Common myeloid progenitor, CD34-positive (primary cell): ENCODE measurements at places on chromosomes 1 and 21.
A peak's percentile ranks its signal among the peaks of the same experiment; 100 is the strongest.

DNA sequence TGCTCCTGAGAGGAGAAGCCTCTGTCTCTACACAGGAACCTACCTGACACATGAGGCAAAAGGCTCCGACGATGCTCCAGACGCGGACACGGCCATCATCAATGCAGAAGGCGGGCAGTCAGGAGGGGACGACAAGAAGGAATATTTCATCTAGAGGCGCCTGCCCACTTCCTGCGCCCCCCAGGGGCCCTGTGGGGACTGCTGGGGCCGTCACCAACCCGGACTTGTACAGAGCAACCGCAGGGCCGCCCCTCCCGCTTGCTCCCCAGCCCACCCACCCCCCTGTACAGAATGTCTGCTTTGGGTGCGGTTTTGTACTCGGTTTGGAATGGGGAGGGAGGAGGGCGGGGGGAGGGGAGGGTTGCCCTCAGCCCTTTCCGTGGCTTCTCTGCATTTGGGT, 3.9 kb upstream of the ACKR1 start:
- H3K27me3 ChIP-seq, result peaks cover 2% of the 10 kb centered on the region
- H3K27ac ChIP-seq, result no peak overlapping the region
- peak; percentile 78 for DNase-seq
- H3K4me1 ChIP-seq, result peaks cover 52% of the 10 kb centered on the region

DNA sequence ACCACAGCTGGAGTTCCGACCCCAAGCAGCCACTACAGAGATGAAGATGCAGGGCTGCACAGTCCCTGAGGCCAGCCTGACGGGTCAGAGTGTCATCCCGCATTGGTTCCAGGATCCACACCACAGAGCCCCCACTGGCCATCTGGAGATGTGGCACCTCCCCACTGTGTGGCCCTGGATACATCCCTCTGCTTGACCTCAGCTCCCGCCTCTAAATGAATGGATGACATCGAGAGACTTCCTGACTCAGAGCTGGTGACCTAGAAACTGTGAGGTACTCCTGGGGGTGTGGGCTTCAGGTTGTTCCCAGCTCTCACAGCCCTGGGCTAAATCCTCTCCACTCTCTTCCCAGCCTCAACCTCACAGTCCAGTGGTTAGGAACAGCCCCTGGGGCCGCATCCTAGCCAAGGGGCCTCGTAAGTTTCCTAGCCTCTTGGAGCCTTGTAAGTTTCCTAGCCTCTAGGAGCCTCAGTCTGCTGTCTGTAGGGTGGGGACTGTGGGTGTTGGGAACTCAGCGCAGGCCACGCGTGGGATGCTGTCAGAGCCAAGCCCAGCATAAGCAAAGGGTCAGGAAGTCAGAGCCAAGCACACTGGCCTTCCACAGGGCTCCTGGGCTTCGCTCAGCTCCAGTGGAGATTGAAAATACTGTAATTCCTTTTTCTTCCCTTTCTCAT, 87.5 kb upstream of the RUNX3 start:
- H3K4me3 ChIP-seq, result no peak overlapping the region
- no peak for DNase-seq

DNA sequence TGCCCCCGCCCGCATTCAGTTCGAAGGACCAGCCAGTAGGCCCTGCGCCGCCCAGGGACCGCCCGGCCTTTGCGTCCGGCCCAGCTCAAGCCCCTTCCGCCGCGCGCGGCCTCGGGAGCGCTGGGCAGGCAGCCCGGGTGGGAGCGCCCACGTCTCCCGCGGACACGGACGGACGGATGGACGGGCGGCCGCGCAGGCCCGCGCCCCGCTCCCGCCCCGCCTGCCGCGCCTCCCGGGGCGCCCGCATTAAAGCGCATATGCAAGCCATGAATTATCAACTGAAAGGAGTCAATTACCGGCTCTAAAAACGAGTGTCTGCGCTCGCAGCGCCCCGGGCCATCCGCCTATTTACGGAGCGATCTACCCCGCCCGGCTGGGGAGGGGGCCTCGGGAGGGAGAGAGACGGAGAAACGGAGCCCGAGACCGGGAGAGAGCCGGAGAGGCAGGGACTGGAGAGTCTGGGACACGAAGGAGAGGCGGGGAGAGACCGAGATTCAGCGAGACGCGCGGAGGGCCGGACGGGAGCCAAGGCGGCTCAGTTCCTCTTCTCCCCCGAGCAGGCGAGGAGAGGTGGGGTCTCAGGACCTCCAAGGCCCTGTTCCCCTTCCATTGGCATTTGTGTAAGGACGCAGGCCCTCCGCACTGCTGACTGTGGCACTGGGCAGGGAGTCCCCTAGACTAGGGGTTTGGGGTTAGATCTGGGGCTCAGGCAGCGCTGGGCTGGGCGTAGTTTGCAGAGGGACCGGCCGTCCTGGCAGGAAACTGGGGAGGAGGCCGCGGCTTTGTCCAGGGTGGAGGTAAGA, 41.3 kb upstream of the DMBX1 start:
- peaks cover 39% of the 10 kb centered on the region for H3K27me3 ChIP-seq
- H3K4me1 ChIP-seq, result no peaks in the 10 kb centered on the region
- peak; percentile 42 for DNase-seq
- no peaks in the 10 kb centered on the region for H3K36me3 ChIP-seq
- H3K4me3 ChIP-seq, result peak overlapping the region; percentile 32
- no peak overlapping the region for H3K27ac ChIP-seq

GRCh38 chr1:112423207-112423606, 27.2 kb downstream of the CTTNBP2NL start:
- H3K4me3 ChIP-seq, result no peak overlapping the region
- DNase-seq, result no peak
- H3K27ac ChIP-seq, result no peak overlapping the region
- H3K36me3 ChIP-seq, result no peaks in the 10 kb centered on the region

GRCh38 chr1:15939181-15940109, 36.5 kb downstream of the ZBTB17 start:
- H3K27ac ChIP-seq, result no peak overlapping the region
- no peak for DNase-seq
- H3K4me1 ChIP-seq, result peaks cover 5% of the 10 kb centered on the region

- no peaks in the 10 kb centered on the region for H3K36me3 ChIP-seq
- no peaks in the 10 kb centered on the region for H3K27me3 ChIP-seq
These were observed 16.4 kb upstream of the SLC44A3 start for GRCh38 chr1:94803517-94804441.

GRCh38 chr1:2594641-2595131, 8.1 kb downstream of the PRXL2B start:
- H3K4me3 ChIP-seq, result no peak overlapping the region
- no peak overlapping the region for H3K27ac ChIP-seq
- peaks cover under 1% of the 10 kb centered on the region for H3K36me3 ChIP-seq
- no peak for DNase-seq
- H3K27me3 ChIP-seq, result peaks cover 10% of the 10 kb centered on the region

DNA sequence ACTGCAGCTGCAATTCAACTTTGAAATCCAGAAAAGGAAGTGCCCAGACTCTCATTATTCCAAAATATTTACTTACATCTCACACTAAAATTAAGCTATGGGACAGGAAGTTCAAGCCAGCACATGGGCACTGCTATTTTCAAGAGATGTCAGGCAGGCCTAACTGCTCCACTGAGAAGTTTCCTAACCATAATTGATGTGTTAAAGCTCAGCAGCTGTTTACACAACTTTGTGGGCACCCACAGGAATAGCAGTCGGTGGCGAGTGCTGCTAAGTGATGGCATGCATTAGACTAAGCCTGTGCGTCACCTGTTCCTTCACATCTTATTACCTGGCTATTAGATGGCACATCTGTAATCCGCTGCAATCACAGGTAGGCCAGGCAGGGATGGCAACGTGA, 303.3 kb upstream of the DAB1 start:
- DNase-seq, result peak; percentile 51
- H3K27ac ChIP-seq, result no peak overlapping the region
- no peaks in the 10 kb centered on the region for H3K4me1 ChIP-seq
- H3K36me3 ChIP-seq, result no peaks in the 10 kb centered on the region
- no peaks in the 10 kb centered on the region for H3K27me3 ChIP-seq
- H3K4me3 ChIP-seq, result no peak overlapping the region

DNA sequence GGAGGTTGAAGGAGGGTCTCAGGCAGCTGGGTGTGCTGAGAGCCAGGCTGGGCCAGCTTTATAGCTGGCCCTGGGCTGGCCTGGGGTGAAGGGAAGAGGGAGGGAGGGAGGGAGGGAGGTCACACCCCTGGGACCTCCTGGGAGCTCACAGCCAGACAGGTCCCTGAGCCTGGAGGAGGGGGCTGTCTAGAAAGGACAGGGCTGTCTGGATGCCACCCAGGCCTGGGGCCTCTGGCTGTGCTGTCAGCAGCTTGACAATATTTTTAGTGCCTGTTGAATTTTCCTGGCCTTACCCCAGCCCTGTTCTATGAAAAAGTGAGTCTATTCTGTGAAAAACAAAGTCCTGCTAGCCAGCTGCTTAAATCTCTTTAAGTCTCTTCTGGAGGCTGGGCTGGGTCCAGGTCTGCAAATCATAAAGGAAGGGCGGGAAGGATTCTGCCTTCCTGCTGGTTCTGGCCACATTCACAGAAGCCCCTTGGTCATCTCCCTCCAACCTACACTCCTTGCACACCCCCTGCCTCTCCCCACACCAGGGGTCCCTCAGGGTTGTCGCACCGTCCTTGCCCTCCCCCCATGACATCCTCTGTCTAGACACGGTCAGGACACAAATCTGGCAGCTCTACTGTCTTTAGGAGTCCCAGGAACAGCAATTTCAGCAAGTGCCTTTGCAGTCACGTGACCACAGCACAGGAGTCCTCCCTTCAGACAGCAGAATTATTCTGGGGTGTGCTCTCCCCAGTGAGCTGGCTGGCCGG, at the start of gene LEFTY2:
TSS of gene LEFTY2 (minus strand) at position 34 of the 755 bp plus-strand sequence. CDS start 80 bp downstream, outside the sequence.
- H3K27ac ChIP-seq, result no peak within 1 kb of the TSS
- no peak within 1 kb of the TSS for H3K4me3 ChIP-seq
- H3K27me3 ChIP-seq, result no peaks in the 10 kb centered on the region
- no peak for DNase-seq

DNA sequence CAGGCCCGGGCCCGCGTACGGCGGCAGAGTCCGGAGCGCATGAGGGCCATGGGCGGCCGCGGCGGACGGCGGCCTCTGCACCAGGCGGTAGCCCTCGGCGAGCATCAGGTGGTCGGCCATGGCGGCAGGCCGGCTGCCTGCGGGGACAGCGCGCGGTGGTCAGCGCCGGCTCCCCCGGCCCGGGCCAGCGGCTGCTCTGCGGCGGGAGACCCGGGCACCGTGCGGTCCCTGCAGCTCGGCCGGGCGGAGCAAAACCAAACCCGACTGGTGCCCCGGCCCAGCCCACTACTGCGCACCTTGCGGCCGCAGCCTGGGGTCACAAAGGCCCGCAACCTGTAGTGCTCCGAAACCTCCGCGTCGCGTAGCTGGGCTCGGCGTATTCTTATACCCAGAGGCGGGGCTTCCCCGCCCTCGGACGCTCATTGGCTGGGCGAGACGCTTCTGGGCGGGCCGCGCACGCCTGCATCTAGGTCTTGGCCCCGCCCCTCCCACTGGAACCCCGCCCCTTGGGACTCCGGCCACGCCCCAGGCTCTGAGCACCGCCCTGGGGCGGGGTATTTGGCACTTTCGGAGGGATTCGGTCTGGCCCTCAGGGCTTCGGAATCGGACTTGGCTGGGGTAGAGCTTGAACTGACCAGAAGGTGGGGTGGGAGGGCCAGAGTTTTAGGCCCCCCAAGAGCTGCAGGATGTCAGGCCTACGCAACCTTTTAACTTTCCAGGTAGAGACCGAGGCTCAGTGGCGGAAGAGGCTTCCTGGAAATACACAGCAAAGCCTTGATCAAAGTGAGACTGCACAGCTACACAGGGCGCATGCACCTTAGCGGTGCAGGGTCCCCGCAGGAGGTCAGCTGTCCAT, at the start of gene CITED4:
TSS of gene CITED4 (minus strand) at position 356 of the 856 bp plus-strand sequence. CDS start at position 120, 236 bp downstream.
- no peaks in the 10 kb centered on the region for H3K36me3 ChIP-seq
- H3K27me3 ChIP-seq, result peaks cover 37% of the 10 kb centered on the region
- H3K4me3 ChIP-seq, result peak within 1 kb of the TSS; percentile 78
- DNase-seq, result peak; percentile 94
- H3K4me1 ChIP-seq, result peaks cover 24% of the 10 kb centered on the region

- H3K4me3 ChIP-seq, result no peak overlapping the region
- peaks cover 2% of the 10 kb centered on the region for H3K27me3 ChIP-seq
- no peak overlapping the region for H3K27ac ChIP-seq
- DNase-seq, result no peak
These were observed 128.5 kb upstream of the KCNK1 start for GRCh38 chr1:233485385-233485784.

DNA sequence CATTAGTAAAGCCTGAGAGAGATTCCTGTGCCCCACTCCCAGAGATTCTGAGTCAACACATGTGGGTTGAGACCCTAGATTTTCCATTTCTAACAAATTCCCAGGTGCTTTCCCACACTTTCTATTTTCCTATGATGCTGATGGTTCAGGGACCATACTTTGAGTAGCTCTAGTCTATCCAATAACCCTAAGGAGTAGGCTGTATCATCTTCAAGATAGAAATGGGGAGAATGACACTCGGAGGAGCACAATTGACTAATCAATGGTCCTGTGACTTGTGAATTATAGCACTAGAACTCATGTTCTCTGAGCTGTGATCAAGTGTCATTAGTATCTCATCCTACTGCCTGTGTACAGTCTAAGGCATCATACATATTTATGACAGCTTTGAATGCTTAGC, 232.9 kb upstream of the B3GALT2 start:
- no peaks in the 10 kb centered on the region for H3K27me3 ChIP-seq
- peaks cover 10% of the 10 kb centered on the region for H3K4me1 ChIP-seq
- DNase-seq, result no peak

- no peak overlapping the region for H3K4me3 ChIP-seq
- DNase-seq, result no peak
- peak overlapping the region; percentile 54 for H3K27ac ChIP-seq
- peaks cover 68% of the 10 kb centered on the region for H3K4me1 ChIP-seq
- no peaks in the 10 kb centered on the region for H3K36me3 ChIP-seq
- no peaks in the 10 kb centered on the region for H3K27me3 ChIP-seq
These were observed 12.4 kb downstream of the SLC2A1 start for GRCh38 chr1:42946120-42946898.

- H3K4me1 ChIP-seq, result peaks cover 3% of the 10 kb centered on the region
- no peak overlapping the region for H3K27ac ChIP-seq
- H3K27me3 ChIP-seq, result no peaks in the 10 kb centered on the region
- peaks cover 73% of the 10 kb centered on the region for H3K36me3 ChIP-seq
- H3K4me3 ChIP-seq, result no peak overlapping the region
These were observed 23.6 kb upstream of the CCDC17 start for GRCh38 chr1:45647248-45648021.
